Stimulated activated CD4-positive, alpha-beta T cell treated with anti-CD3 and anti-CD28 coated beads, Interleukin-1b, Interleukin-23, amount 100 ng/mL, for 4 hours (primary cell): ENCODE measurements at places on chromosomes 12 and 14.

- no peak for DNase-seq
Observed at GRCh38 chr12:78797196-78797931, 67.2 kb upstream of the SYT1 start.

DNA sequence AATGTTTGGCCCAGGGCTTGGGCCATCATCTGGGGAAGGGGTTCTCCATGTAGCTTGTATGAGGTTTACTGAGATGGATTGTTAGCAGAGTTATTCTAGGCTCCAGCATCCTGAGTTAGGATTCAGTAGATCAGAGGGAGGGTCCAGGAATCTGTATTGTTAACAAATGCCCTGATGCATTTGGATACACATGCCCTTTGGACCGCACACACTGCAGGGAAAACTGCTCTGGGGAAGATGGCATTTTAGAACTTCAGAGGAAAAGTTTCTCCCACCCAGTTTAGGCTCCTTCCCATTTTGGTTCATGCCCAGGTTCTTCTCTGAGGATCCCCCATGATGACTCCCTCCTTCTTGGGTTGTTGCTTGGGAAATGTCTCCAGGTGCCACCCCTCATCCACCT lies 193.3 kb downstream of the KTN1 start:
- no peak for DNase-seq

- no peak for DNase-seq
Observed at GRCh38 chr14:94638961-94639817, 27.0 kb downstream of the SERPINA3 start.

- no peak for DNase-seq
Observed at GRCh38 chr12:88432531-88433490, 147.5 kb downstream of the KITLG start.

GRCh38 chr14:57302883-57303282 lies 34.1 kb downstream of the AP5M1 start:
- DNase-seq: no peak

DNA sequence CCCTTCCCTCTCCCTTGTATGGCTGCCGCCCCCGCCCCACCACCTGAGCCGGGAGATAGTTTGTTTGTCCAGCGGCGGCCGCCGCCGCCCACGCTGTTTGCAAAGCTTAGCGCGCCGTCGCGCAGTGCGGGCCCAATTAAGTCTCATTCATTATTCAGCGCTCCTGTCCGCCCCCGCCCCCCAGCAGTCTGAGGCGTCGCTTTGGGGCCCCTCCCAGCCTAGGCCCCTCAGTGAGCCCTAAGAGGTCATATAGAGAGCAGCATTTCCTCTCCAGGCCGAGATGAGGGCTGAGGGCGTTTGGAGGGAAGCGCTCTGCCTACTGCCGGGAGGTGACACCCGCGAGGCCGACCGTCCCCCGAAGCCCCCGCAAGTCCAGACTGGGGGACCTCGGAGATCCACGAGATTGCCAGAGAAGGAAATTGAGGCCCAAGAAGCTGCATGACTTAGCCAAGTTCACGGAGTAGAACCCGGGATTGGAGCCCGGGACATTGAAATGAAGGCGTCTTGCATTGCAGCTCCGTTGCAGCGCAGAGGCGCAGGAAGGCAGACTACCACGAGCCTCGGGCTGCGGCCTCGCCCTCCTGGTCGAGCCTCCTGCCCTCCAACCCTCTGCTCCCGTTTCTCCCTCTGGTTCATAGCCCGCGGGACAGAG lies at the start of gene DNAJC22:
TSS of gene DNAJC22 (plus strand) at position 230 of the 652 bp plus-strand sequence. CDS start 1,985 bp downstream, outside the sequence.
- no peak for DNase-seq

GRCh38 chr14:69087061-69087461 lies 65.9 kb downstream of the DCAF5 start:
- DNase-seq: no peak

DNA sequence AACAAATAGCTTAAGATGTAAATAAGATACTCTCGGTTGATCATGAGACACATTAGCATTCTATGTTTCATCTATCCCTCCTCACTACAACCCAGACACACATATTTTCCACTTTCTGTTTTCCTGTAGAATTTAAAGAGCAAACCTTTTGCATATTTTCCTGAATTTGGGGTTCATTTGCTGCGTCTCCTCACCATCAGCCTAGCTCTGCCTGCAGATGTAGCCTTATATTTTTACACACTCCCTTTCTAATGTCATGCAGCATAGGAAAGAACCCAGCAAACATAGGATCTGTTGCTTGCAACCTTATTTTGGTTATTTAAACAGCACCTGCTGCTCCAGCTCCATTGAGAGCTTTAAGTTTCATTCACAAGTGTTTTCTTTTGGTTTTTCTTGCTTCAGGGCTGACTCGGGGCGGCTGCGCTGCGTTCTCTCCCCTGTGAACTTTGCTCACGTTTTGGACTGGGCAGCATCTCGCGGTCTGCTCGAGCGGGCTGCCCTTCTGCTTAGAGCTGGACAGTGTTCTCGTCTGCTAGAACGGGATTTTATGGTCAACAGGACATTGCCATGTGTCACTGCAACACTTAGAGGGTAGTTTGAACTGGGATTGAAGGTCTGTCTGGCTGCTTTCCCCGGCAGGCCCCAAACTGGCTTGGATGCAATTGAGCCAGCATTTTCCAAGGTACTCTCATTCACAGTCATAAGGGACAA lies 57.8 kb upstream of the VRK1 start:
- no peak for DNase-seq

GRCh38 chr12:56590237-56590830 lies 39.8 kb downstream of the BAZ2A start:
- DNase-seq: no peak

DNA sequence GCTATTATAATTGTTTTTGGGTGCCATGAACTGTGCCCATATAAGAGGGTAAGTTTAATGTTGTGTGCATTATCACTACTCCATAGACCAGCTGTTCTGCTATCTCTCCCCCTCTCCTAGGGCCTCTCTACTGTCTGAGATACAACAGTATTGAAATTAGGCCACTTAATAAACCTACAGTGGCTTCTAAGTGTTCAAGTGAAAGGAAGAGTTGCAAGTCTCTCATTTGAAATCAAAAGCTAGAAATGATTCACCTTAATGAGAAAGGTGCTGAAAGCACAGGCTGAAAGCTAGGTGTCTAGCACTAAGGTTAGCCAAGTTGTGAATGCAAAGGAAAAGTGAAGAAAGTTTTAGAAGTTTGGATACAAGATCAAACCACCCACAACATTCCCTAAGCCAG lies 168.0 kb downstream of the SLC16A7 start:
- DNase-seq: no peak

- DNase-seq: no peak
Observed at GRCh38 chr14:38047195-38047902, 160.4 kb upstream of the SSTR1 start.

- no peak for DNase-seq
Observed at GRCh38 chr12:51371295-51371953, 19.8 kb downstream of the GALNT6 start.

- peak; percentile 14 for DNase-seq
Observed at GRCh38 chr14:50531595-50532501, 521 bp downstream of the MAP4K5 start.

DNA sequence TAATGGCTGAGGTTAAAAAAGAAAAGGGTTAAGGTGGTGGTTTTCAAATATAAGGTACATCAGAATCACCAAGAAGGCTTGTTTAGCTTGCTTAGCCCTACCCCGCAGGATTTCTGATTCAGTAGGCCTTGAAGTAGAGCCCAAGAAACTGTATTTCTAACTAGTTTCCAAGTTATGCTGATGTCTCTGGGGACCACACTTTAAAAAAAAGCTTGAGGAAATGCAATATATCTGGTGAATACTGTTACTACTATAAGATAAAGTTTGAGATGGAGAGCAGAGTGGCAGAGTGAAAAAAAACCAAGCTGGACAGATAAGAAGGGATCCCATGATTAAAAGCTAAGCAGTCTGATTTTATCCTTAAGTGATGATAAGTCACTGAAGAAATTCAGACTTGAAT lies 18.3 kb upstream of the GXYLT1 start:
- DNase-seq: no peak

DNA sequence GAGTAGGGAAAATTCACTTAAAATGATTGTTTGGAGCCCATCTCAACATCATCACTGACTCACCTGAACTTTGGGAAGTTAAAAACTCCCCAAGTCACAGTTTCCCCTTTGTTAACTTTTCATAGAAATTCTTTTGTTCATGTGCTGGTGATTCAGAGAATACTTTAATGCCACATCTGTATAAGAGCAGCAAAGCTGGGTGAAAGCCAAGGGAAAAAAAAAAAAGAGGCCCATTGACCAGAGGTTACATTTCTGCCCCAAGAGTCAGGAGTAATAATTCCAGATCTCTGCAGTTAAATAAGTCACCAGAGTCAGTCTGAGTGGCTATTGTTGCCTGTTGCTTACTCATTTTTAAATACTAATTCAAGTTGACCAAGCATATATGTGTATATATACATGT lies 136.4 kb upstream of the LGR5 start:
- no peak for DNase-seq

GRCh38 chr12:101634724-101635123 lies 40.0 kb downstream of the MYBPC1 start:
- no peak for DNase-seq

- no peak for DNase-seq
Observed at GRCh38 chr14:60266021-60266937, 17.3 kb downstream of the PPM1A start.

DNA sequence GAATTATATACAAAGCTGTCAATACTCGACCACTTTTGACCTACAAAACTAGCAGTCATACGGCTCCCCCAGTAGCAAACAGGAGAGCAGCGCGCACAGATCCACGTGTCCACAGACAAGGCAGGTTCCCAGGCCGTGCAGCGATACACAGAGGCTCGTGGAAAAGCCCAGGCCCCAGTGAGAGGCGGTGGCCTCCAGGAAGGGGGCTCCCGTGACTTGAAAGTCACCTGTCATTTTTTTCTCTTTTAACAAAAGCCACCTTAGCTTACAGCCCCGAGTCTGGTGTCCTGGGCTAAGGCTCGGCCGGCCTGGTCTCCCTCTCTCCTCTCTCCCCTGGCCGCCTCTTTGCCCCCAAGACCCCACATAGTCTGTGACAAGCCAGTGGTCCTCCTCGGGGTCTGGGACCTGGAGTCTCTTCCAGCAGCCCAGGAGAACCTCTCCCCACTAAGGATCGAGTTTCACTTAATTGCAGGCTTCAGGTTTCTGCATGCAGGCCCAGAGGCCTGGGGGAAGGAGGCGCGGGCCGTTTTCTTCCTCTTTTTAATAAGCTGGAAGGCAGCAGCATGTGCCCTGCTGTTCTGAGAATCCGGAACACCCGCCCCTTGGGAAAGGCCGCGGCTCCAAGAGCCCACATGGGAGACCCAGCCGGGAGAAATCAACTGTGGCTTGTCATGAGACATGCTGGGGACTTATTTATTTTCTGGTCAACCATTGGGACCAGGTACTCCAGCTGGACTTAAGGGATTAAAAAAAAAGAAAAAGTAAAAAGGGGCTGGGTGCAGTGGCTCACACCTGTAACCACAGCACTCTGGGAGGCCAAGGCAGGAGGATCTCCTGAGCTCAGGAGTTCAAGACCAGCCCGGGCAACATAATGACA lies 15.9 kb downstream of the NCOR2 start:
- no peak for DNase-seq

DNA sequence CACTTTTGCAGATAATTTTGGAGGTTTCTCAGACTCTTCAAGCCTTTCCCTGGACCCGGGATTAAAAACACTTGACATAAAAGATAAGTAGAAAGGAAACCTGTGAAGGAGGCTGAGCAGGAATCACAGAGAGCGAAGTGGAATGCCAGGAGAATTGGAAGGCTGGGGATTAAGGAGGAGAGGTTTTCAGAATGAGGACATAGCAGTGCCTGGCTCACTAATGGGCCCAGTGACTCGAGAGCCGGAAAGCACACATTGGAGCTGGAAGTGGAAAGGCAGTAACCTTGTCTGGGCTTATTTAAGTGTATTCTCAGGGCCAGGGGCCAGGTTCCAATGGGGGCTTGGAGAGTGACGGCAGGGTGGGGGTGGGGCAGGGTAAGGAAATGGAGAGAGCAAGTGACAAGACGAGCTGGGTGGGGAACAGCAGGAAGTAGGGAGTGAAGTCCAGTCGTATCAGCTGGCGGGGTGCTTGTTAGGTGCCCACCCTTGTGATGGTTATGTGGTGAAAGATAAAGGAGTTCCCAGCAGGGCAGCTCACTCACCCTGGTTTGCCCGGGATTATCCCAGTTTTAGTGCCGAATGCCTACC lies 13.1 kb downstream of the EVL start:
- DNase-seq: no peak

DNA sequence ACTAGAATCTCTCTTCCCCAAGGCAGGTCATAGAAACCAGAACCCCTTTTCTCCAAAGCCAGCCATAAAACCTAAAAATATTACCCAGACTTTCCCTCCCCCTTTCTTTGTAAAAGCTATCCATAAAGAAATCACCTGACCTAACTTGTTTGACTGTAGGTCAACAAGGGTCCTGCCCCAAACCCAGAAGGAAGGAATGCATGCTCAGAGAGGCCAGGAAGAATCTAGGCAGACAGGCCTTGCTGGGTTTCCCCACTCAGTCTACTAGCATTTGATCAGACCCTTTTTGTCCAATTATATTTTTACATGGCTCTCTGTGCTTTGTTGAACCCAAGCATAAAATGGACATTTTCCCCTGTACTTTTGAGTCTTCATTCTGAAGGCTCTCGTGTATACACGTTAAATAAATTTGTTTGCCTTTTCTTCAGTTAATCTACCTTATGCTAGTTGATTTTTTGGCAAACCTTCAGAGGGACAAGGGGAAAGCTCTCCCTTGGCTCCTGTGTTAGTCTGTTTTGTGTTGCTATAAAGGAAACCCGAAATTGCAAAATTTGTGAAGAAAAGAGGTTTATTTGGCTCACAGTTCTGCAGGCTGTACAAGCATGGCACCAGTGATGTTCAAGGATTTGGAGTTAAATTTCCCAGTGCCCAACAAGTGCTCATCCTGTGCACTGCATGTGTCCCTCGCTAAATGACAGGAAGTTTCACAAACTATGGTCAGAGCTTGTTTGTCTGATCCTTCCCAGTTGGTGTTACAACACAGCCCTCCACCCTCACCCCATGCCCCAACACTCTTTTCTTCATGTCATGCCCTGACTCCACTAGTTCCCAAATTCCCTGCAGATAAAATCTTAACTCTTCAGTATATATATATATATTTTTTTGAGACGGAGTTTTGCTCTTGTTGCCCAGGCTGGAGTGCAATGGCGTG lies 14.2 kb upstream of the RASSF3 start:
- DNase-seq: no peak

DNA sequence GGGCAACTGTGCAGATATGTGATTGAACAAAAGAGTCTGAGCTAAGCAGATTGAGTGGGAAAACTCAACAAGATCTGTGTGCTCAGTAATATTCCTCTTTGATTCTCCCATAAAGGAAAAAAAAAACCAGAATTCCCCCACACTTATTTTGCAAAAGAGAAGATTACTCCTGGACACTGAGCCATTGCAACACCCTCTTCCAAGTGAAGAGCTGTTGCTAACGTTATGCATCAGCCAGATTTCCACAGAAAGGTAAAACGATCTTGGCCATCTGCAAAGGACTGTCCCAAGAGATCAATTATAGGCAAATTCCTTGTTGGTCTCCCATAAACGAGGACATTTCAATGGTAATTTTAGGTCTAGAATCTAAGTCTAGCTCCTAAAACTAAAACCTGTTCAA lies 587.7 kb downstream of the C12orf50 start:
- DNase-seq: no peak
